GOT3 (cell line): ENCODE measurements at places on chromosomes 12 and 14.

- DNase-seq, result no peak
These were observed 2.3 kb downstream of the DGKA start for GRCh38 chr12:55933169-55933798.

DNA sequence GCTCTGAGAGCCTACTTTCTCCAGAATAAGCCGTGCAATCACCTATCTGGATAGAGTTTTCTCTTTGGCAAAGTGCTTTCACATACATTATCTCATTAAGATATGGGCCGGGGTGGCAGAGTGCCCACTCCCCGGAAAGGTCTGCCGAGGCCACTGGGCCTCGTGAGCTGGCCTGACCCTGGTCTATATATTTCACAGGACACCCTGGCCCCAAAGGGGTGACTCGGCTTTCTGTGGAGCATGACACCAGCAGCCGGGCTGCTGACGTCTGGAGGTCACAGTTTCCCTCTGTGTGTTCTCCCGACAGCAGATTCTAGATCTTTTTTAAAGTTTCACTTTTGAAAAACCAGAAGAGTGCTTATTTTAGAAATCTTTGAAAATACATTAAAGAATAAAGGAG, 27.9 kb upstream of the ATP2A2 start:
- no peak for DNase-seq

DNA sequence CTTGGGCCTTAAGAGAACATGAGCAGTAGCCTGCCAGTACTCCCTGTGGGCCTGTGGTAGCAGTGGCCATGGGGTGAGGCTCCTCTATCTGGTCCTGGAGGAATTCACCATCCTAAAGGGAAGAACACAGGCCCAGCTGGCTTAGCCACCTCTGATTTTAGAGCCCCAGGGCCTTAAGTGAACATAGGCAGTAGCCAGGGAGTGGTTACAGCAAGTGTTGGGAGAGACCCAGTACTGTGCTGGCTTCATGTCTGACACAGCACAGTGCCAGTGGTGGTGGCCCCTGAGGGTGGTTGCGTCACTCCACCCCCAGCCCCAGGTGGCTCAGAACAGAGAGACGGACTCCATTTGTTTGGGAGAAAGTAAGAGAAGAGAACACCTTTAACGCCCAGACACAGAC, 105.1 kb downstream of the TXNDC16 start:
- no peak for DNase-seq

DNA sequence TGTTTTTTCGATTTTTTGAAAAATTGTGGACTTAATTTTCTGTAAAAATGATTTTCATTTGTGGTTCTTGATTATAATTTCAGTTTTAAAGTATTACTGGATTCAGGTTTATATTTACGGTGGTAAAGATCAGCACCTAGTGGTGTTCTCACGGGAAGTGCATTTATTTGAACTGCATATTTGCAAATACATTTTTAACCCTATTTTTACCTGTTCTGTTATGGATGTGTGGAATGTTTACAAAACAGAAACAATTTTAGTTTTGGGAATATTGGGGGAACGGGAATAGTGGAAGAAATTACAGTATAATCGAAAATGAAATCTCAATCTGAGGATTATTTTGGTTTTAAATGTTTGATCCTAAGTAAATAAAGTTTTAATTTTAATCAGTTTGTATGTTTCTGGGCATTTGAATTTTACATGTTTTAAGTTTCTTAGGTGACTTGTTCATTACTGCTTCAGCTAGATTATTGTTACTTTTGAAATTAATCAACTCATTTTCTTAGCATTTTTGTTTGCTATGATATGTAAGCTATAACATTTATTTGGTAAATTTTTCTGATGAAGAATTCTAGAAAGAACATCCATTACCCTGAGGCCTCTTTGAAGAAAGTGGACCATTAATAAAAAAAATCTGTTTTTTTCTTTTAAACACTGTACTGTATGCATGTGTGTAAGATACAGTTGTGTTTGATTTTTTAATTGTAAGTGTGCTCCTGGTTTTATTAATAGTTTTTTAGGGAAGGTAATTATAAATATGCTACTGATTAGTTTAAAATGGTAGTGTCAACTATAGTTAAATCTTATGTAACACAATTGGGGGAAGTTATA, 942 bp downstream of the ATF7IP start:
- DNase-seq, result no peak

- no peak for DNase-seq
These were observed 35.4 kb downstream of the SPTLC2 start for GRCh38 chr14:77580964-77581505.

GRCh38 chr14:60241091-60241490, 7.9 kb upstream of the PPM1A start:
- no peak for DNase-seq

GRCh38 chr12:109494348-109494881, 17.0 kb downstream of the UBE3B start:
- no peak for DNase-seq

DNA sequence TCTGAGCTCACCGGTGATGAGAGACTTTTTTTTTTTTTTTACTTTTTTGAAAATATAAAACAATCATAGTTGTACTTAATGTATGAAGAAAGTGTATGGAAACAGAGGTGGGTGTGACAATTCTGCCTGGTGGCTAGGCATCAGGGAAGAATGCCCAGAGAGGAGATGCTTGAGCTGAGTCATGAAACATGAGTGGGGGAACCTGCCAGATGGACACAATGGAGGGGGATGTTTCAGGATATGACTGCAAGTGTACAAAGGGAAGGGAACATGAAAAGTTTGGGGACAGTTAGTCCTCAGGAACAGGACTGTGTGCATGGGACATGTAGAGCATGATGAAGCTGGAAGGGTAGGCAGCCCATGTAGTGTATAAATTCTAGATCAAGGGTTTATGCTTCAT, 274.2 kb upstream of the E2F7 start:
- no peak for DNase-seq

- no peak for DNase-seq
These were observed 158.6 kb upstream of the CCND2 start for GRCh38 chr12:4114986-4115385.

- no peak for DNase-seq
These were observed at the start of gene PROX2 for GRCh38 chr14:74875941-74876913. Gene PROX2 (minus strand): TSS chr14:74876145. CDS start chr14:74863834, 12,311 bp downstream.

- no peak for DNase-seq
These were observed 80.3 kb downstream of the AVPR1A start for GRCh38 chr12:63070709-63071108.

GRCh38 chr14:54166049-54166950, 209.7 kb upstream of the BMP4 start:
- DNase-seq, result no peak

DNA sequence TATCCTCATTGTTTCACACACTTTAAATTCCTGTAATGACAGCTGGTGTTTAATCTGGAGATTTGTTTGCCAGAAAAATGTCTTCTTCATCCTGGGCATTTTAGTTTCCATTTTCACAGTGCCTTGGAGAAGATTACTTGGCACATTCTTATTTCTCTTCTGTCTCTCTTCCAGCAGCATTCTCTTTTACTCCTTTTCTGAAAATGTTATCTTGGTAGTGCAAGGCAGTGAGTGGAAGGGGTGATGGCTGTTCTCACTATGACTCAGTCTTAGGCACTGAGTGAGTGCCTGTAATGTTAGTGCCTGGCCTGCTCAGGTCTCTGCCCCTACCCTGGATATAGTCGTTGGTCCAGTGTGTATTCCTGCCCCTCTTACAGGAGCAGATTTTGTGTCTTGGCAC, 13.1 kb downstream of the CLECL1 start:
- DNase-seq, result no peak

DNA sequence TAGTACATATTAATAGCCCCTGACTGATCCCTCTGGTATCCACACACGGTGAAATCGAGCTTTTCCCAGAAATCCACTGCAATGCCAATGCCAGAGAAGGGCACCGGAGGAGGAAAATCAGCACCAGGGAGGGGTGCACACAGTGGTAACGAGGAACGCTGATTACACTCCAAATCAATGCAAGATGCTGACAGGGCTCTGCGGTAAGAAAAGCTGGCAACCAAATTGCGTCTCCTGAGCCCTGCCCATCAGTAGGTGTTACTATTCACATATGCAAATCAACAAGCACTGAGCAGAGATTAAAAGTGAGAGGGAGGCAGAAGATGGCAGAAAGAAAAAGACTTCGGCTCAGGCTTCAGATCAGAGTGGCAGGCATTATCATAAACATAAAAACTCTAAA, 159.1 kb downstream of the RPS29 start:
- DNase-seq, result no peak

DNA sequence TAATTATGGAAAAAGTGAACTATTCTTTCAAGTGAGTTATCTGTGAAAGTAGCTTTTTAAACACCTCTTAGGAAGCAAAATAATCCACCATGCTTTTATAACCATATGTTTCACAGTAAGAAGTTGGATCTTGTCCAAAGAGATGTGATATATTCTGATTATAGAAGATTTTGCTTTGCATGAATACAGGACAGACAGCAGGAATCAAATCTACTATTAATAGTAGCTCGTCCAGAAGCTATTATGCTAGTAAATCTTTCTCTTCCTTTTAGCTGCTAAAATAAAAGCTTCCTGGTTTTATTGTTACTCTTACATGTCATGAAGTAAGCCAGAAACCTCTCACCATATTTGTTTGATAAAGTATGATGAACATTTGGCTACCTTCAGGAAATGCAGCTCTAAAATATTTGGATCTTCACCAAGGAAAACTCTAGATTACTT, 257.0 kb downstream of the IPO8 start:
- no peak for DNase-seq

- no peak for DNase-seq
These were observed 15.4 kb downstream of the C3AR1 start for GRCh38 chr12:8050600-8051250.

DNA sequence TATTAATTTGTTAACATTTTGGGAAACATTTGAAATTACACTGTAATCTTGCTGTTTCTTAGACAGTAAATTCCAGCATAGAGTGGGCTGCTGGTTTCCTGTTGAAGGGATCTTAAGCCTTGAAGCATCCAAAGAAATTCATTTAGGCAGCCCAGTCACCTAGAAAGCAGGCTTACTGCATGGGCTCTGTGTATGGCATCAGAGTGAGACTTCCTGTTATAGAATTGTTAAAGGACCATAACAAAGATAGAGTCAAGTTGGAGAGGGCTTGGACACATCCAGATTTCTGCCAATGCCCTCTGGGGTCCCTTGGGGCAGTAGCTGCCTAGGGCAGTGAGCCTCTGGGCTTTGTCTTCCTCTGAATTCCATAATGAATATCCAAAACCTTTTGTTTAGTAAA, 149.2 kb downstream of the DYRK2 start:
- no peak for DNase-seq

GRCh38 chr12:131871677-131872076, 22.7 kb upstream of the ULK1 start:
- no peak for DNase-seq

DNA sequence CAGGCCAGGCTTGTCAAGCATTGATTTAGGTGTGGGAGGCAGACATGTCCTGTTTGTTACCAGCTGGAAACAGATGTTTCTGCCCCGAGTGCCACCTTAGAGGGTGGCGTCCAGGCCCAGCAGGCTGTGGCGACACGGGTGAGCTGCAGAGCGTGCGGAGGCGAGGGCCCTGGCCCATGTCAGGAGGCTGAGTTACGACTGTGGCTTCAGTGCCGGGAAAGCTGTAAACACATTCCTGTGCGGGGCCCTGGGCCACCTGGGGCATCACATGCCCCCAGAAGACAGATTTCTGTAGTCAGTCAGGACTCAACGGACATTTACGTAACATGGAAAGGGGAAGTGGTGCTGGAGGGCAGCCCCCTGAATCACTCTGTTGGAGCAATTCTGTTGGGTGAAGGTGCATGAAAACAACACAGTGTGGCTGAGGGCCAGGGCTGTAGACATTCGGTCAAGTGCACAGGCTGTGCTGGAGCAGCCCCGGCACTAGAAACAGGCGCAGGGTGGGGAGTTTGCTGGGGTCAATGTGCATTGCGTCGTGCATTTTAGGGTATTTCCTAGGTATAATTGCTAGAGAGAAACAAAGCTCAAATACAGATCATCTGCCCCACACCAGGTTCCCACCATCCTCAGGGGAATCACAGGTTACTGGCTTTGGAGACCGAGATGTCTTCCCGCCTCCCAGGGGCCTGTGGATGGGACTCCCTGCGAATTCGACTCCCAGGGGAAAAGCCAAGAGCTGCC, 291.8 kb downstream of the TMEM121 start:
- DNase-seq, result no peak

DNA sequence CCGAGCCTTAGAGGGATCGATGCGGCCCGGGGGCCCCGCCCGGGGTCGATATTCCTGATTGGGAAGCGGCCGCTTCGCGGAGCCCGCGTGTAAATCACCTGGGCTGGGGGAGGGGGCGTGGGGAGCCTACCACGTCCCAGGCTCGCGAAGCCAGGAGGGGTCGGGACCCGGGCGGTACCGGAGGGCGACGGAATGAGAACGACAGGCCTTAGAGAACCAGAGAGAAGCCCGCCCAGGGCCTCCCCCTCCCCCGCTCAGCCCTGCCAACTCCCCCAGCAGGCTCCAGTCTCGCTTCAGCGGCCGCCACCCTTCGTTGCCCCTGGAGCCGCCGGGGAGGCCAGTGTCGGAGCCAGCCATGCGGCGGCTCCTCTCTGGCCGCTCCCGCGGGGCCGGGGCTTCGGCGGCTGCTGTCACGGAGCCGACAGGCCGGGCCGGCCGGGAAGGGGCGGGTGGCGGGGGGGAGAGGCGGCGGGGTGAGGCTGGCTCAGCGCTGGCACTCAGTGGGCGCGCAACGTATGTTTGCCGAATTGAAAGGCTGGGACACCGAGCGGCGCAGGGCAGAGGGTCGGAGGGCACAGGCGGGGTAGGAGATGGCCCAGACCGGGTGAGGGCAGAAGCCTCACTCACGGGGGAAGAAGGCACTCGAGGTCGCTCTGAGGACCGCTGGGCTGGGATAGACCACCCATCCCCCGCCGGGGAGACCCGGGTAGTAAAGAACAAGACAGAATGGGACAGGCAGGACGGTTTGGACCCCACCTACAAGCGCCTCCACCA, 1.4 kb upstream of the DNAJC22 start:
- no peak for DNase-seq
